Cardiac fibroblast (primary cell): ENCODE measurements at places on chromosomes 12 and 14.

GRCh38 chr12:131578828-131579470 is 131.9 kb upstream of the SFSWAP start:
- DNase-seq, result no peak

- no peak for DNase-seq
Measured at GRCh38 chr12:86799616-86800015, 543.4 kb upstream of the MGAT4C start.

GRCh38 chr12:54711669-54712068 is 63.5 kb upstream of the DCD start:
- DNase-seq, result no peak

GRCh38 chr12:68667896-68668295 is 18.9 kb upstream of the NUP107 start:
- DNase-seq, result no peak

DNA sequence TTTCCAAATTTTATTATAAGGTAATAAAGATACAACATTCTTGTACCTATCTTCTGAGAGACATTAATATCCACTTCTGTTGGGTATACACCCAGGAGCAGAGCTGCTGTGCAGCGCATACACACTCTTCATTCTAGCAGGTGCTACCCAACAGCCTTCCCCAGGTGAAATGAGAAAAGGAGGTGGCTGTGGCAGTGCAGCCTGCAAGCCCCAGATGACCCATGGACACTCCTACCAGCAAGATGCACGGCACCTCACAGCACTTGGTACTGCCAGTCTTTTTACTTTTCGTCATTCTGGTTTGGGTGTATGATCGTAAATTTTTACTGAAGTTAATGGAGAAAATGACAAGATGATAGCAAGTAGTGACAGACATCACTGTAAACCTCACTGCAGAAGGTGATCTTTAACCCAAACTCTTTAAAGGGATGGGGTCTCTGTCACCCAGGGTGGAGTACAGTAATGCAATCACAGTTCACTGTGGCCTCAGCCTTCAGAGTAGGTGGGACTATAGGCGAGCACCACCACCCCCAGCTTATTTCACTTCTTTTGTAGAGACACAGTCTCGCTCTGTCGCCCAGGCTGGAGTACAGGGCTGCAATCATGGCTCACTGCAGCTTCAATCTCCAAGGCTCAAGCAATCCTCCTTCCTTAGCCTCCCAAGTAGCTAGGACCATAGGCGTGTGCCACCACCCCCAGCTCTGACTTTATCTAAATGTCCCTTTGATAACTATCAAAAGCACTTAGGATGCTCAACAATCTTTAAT is 26.5 kb downstream of the VPS37B start:
- DNase-seq, result no peak

DNA sequence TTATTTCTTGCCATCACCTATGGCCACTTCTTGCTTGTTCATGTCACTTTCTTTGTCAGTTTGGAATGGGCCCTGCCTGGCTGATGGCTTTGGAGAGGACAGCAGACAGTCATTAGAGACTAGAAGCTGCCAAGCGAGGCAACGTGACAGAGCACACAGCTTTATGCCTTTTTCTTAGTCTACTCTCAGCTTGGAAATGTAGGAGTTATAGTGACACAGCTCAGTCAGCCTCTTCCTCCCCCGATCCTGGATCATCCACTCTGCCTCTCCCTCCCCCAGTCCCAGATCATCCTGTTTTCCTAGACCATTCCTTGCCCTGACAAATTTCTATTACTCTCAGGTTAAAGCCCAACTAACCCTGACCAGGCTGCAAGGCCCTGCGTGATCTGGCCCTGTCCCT is 26.6 kb downstream of the ETV6 start:
- DNase-seq, result no peak

DNA sequence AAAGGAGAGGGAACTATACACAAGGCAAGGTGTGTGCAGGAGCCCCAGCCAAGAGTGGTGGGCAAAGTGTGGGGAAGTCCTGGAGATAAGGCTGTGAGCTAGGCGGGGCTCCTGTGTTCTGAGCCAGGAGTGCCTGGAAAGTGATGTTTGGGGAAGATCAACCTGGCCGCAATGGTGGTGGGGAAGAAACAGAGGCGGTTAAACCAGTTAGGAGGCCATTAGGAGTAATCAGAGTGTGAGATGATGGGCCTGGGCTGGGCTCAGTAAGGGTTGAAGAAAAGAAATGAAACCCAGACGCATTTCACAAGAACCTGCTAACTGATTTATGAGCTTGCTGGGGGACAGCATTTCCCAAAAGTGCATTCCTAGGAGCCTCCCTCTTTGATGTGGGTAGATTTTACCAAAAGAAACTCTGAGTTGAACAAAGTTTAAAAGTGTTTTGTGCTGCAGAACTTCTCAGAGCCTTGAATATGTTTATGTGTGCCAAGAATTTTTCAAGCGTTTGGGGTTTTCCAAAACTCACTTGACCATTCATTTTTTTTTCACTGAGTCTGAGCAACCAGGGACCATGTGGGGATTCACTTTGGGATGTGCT is 34.2 kb upstream of the LRP1-AS start:
- DNase-seq, result no peak

- no peak for DNase-seq
Measured at GRCh38 chr12:113235976-113236375, 14.7 kb downstream of the TPCN1 start.

DNA sequence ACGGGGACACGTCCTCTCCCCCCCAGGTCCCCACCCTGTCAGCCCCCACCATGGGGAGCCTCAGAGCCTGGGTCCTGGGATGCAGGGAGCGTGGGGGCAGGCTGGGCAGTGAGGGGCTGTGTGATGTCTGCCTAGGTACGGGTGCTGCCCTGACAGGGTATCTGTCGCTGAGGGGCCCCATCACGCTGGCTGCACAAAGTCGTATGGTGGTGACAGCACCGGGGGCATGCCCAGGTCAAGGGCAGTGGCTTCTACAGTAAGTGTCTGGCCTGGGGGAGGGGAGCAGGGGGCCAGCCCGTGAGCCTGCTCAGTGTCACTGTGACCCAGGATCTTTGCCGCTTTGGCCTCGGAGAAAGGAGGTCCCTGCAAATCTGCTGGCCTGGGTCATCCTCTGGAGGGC is 23.3 kb downstream of the PAPLN start:
- no peak for DNase-seq

DNA sequence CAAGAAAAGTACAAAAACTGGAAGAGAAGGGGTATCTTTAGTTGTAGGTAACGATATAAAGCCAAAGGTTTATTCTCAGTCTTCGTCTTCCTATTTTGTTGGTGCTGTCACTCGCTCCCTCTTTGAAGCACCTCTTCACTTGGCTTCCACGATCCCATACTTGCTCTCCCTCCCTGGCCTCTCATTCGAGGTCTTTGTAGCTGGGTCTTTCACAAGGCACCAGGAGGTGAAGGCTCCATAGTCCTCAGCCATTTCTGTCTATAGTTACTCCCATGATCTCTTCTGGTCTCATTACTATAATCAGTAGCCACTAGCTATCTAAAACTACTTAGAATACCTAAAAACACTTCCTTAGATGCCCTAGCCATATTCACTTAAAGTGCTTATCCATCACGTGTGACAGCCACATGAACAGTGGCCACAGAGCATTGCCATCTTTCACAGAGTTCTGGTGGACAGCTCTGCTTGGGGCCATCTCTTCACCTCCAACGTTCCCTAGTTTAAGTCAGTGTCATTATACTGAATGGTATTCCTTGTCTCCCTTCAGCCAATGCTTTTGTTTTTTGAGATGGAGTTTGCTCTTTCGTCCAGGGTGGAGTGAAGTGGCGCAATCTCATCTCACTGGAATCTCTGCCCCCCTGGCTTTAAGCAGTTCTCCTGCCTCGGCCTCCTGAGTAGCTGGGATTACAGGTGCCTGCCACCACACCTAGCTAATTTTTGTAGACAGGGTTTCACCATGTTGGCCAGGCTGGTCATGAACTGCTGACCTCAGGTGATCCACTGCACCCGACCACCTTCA is 57.1 kb downstream of the ATP2A2 start:
- DNase-seq, result no peak

- peak; percentile 25 for DNase-seq
Measured at GRCh38 chr12:98319716-98320425, 195.5 kb upstream of the TMPO start.

DNA sequence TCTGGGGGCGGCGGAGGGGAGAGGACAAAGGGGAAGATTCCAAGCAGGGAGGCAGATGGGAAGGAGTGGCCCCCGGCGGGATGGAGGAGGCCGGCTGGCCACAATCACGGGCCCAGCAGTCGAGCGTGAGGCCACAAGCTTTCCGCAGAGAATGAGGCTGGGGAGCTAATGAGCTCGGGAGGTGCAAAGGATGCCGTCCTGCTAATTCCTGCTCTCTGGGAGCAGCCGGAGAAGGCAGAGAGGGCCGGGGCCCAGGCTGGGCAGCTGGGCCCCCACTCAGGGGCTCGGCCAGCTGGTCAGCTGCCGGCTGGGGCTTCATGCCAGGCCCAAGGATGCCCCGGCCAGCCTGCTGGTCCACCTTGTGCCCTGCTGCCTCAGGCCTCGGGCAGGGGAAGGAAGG is 98.1 kb upstream of the LHX5 start:
- DNase-seq, result no peak

- no peak for DNase-seq
Measured at GRCh38 chr14:95045836-95046430, 111.4 kb downstream of the DICER1 start.

- DNase-seq, result no peak
Measured at GRCh38 chr12:81143057-81143456, 65.2 kb downstream of the ACSS3 start.

- no peak for DNase-seq
Measured at GRCh38 chr14:101729382-101729781, 32.1 kb upstream of the PPP2R5C start.

DNA sequence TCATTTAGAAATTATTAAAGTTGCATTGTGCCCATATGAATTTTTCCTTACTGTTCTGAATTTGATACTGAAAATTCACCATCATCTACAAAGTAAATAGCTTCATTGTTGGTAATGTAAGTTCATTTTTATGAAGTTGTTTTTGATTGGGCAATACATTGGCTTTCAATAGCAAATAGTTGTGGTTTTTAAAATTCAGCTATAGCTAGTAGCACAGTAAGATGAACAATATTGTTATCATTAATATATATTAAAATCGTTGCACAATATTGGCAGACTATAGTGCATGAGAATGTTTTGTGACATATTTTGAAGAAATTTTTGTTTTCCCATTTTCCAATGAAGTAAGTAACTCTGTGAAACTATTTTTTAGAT is 575.0 kb downstream of the PRKD1 start:
- DNase-seq, result peak; percentile 46

- DNase-seq, result no peak
Measured at GRCh38 chr12:81222846-81223592, 145.1 kb downstream of the ACSS3 start.

DNA sequence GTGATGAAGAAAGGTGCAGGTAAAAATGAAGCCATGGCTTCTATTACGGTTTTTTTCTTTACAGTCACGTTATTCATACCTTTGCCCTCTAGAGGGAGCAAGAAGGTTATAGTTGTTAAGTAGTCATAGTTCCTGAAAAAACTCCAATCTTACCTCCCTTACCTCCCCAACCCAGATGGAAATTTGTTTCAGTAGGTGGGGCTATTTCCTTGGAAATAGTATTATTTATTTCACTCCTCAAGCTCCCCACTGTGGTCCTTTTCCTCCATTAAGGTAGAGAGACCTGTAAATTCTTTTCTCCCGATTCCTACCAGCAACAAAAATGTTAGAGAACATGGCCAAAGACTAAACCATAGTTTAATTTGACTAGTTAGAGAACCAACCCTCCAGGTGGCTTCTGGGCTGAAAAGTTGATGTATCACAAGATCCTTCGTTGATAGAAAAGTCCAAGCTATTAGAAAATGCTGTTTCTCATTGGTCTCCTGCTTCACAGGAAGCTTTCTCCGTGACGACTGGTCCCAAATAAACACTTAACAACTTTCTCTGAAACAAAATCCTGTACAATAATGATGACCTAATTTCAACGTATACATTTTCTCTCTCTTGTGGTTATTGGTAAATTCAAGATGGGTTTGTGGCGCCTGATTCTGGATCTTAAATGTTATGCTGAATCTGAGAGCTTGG is 43.5 kb downstream of the TMX1 start:
- DNase-seq, result peak; percentile 94

DNA sequence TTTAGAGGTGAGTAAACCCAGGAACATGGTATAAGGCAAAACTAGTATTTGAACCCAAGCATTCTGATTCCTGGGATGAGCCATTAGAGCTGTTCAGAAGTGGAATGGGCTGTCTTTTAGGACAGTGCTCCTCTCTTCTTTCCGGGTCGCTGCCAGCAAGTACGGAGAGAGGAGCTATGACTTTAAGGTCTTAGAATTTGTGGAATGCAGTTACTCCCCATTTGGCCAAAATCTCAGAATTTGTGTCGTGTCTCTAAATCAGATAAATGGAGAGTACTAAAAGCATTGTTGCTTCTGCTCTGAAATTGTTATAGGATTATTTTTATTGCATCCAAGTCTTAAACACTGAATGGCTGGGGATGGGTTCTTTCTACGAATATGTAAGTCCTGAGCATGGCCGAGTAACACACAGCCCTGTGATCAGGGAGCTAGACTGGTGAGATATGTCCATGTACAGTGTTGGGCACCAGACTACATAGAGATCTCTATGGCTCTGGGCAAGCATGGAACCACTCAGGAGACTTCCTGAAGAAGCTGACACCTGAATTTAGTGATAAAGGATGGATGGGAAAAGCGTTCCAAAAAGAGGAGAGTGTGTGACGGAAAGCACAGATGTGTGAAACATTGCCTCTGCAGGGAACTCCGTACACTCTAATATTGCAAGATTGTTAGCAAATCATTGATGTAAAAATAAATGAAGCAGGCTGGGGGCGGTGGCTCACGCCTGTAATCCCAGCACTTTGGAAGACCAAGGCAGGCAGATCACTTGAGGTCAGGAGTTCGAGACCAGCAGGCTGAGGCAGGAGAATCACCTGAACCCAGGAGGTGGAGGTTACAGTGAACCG is 184.7 kb downstream of the SRGAP1 start:
- peak; percentile 63 for DNase-seq

DNA sequence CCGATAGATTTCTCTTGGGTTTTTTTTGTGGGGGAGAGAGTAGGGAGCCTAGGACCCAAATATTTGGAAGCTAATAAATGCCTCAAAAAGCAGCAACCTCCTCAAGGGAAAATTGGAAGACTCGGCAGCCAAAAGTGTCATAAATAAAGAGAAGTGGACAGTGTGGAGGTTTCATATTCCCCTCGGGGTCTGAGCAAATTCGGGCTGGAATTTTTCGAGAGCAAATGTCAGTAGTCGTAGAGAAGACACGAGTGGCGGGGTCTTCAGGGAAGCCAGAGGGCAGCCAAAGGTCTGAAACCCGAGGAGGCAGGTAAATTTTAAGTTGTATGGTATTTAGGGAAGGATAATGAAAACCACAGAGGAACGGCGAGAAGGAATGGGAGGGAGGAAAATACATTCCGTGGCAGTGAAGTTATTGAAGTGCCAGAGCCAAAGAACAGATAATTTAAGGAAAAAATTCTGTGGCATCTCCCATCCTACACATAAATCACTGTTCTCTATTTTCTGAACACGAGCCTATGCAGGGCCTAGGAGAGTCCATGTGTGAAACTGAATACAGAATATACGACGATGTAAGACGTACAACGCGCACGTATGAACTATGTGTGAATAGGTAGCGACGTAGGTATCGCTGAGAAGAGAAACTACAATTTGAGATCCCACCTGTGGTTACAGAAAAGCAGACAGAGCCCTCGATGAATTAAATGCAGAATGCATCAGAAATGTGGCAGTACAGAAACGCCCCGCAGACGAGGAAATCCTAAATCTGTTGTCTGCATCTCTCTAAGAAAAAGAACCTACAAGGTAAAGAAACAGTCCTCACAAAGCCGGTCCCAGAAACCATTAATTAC is 12.9 kb downstream of the BCL11B start:
- no peak for DNase-seq
